ENCODE measurements at places on chromosomes 4 and X.

DNA sequence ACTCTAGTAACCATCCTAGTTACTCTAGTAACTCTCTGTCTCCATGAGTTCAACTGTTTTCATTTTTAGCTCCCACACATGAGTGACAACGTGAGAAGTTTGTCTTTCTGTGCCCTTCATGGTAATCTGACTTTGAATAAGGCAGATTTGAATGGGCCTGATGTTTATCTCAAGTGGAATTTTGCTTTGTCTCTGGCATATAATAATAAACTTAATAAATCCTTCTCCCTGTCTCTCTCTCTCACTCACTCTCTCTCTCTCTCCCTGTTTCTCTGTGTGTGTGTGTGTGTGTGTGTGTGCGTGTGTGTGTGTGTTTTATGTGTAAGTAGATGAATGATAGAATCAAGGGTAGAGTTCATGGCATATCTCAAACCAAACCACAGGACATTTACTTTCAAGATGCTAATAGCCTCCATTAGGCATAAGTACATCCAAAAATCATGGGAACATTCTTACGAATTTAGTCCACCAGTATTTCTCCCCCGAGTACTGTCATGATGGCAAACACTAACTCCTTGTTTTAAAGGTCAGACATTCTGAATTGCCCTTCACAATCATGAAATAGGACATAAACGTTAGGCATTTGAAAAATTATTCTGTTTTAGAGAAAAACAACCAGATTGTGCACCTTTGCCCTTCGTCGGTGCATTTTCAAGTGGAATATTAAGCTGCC is 193.1 kb downstream of the SPATA18 start:
- peak; percentile 89 for DNase-seq

- no peak for DNase-seq
Observed at GRCh38 chr4:53476232-53477037, 99.0 kb downstream of the FIP1L1 start.

GRCh38 chrX:132750331-132751062 is 207.9 kb downstream of the HS6ST2 start:
- no peak for DNase-seq

DNA sequence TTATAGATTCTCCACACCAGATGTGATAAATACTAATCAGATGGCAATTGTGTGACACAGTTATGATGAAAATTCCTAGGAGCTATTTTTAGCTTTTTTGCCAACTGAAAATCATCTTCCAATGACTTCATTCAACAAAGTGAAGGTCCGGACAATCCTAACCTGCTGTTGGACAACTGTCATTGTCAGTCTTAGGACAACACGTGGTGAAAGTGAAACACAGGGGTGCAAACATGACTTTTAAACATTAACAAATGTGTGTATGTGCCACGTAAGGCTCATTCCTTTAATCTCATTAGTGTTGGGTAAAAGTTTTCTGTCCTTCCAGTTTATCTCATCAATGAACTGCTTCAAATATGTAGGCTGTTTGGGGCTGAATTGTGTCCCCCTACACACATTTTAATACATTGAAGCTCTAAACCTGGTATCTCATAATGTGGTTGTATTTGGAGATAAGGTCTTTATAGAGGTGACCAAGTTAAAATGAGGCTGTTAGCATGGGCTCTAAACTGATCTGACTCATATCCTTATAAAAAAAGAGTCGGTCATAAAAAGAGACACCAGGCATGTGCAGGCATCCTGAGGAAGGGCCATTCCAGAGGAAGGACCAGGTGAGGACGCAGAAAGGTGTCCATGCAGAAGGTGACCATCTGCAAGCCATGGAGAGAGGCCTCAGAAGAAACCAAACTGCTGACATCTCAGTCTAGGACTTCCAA is 41.2 kb upstream of the SMAD1 start:
- DNase-seq: no peak

DNA sequence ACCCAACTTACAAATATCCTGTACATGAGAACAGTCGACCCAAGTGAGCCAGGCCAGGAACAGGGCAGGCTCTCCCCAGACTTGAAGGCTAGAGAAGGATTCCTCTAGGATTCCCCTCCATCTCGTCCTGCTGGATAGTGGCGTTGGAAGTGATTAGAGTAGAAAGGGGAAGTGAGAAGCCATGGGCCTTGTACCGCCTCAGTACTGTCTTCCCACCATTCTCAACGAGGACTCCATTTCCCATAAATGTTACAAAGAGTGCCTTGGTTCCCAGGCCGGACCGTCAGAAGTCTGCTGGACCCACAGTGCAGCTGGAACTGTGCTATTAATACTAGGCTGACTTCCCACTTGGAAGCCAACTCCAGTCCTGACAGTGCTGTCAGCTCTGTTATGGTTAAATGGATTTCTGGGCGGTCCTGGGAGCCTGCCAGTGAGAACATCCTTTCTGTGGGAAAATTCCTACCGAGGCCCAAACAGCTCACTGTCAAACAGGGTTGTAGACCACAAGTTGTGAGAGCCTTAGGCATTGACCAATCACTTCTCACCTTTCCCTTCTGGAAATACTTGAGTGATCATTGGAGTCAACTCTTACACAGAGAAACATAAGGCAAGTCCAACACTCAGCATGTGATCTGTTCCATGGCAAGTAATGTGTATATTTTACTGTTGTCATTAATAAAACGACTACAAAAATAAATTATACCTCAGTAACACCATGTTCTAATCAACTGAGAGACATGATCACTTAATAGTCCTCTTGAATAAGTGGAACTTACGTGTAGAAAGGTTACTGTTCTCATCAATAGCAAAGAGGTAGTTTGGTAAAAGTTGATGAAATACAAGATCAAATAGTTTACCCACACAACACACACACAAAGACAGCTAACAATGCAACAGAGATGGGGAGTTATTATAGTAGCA is 58.4 kb downstream of the AMELX start:
- DNase-seq: no peak

- no peak for DNase-seq
Observed at GRCh38 chrX:39852491-39852890, 245.3 kb downstream of the BCOR start.

- DNase-seq: no peak
Observed at GRCh38 chr4:160592258-160592657, 1489.4 kb downstream of the RAPGEF2 start.

- no peak for DNase-seq
Observed at GRCh38 chrX:10108288-10108687, 48.5 kb upstream of the CLCN4 start.

DNA sequence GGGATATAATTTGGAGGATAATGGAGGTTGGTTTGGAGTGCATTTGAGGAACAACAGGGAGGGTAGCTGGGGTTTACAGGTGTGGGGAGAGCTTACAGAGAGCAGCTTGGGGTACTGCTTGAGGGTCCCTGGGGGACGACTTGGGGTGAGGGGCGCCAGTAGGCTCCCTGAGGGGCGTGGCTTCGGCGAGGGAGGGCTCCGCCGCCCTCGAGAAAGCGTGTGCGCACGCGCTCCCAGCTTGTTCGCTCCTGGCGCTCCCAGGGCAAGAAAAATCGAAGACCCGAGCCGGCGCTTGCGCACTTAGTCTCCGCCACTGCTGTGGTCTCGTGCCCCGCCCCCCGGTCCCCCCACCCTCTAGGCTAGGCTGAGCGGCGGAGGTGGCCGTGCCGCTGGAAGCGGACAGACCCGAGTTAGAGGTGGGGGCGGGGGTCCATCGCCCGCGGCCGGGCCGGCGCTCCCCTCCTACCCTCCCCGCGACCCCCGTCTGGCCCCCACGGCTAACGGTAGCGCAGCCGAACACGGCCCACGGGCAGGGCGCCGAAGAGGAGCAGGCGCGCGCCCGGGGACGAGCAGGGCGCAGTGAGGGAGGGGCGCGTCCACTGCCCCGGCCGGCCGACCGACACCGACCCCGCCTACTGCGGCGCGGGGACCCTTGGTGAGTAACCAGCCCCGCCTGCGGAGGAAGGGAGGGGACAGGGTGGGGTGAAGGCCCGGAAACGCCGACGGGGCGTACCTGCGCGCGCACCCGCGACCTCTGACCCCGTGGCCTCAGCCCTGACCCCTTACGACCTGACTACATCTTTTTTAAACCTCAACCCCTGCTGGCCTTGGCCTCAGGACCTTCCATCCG is 5.4 kb upstream of the CCDC120 start:
- DNase-seq: peak; percentile 87

DNA sequence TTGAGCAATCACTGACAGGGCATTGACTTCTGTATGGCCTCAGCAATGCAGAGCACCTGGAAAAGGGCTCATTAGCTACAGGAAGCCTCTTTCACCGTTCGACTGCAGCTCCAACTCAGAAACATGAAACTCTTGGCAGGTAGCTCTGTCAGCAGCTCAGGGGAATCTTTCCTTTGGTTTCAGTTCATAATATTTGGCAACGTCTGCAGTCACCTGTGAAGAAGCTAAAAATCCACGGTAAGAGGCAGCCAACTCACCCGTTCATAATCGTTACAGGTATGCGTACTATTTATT is 354.9 kb downstream of the CAMK2D start:
- peak; percentile 86 for DNase-seq

DNA sequence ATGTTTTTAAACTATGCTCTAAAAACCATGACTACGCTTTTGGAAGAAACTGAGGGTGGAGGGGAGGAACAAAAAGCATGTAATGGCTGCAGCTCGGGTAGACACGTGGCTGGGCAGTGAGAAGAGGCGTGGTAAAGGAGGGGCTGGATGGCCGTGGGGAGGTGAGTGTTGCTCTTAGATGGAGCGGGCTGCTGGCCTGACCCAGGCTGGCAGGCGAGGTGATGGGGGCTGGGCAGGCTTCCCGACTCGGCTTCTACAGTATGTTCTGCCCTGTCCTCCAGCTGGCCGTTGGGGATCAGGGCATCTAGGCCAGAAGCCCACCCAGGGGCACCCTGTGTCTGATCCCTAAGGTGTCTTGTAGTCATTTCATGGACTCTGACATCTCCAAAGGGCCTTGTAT is 60.7 kb downstream of the EFHC2 start:
- DNase-seq: no peak

DNA sequence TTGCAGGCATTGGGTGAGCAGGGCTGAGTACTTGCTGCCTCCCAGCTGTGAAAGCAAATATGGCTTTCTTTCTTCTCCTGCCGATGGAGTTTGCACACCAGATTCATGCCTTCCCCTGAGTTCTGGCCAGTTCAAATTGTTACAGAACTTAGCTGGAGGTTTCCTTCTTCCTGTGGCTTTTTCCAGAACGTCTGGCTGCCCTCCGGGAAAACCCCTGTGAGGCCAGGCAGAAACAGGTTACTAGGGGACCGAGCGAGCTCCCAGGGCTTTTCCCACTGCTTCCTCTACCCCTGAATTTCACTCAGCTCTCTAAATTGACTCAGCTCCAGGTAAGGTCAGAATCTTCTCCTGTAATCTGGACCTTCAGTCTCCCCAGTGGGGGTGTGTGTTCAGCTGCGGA is 482.4 kb downstream of the C4orf33 start:
- DNase-seq: no peak

DNA sequence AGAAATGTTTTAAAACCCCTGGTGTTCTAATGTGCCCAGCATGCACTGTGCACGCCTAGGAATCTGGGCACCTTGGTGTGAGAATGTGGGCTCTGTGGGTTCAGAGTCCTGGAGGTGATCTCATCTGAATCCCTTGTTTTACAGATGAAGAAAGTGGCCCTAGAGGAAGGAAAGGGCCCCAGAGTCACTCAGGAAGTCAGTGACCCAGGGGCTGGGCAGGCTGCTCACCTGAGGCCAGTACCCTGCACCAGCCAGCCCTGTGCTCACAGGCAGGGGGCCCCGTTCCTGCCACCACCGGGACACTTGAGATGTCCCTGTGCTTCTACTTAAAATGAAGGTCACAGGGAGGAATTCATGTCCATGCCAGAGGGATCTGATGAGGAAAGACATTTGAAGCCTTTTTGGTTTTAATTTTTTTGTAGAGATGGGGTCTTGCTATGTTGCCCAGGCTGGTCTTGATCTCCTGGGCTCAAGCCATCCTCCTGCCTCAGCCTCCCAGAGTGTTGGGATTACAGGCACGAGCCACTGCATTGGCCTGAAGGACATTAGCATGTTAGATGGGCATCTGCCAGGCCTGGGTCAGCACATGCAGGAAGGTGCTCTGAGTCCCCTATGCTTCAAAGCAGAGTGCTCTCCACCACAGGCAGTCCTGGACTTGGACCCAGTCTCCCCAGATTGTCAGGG is 7.4 kb upstream of the S100P start:
- DNase-seq: no peak

DNA sequence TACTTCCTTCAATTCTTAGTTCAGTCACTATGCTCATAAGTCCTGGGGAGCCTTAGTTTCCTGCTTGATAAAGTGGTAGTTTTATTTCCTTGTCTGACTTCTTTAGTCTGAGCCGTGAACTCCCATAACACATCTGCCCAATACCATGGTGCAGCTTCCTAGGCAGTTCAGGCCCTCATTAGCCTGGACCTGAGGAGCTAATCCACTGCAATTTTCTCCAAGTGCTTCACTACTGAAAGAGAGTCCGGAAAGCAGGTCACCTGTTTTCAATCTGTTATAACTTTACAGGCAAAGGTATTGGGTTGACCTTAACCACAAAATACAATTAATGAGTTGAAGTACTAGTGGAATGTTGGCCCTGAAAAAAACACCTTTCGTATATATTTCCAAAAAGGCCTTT is 245.4 kb upstream of the BOD1L1 start:
- DNase-seq: no peak

GRCh38 chrX:47232197-47232802 is 509 bp upstream of the USP11 start:
- DNase-seq: no peak

- peak; percentile 69 for DNase-seq
Observed at GRCh38 chr4:170138580-170139194, 48.9 kb upstream of the AADAT start.

GRCh38 chr4:150960818-150961217 is 54.3 kb downstream of the LRBA start:
- DNase-seq: no peak

- DNase-seq: no peak
Observed at GRCh38 chrX:14590693-14591424, 61.5 kb downstream of the GLRA2 start.

GRCh38 chr4:82499738-82500434 is 61.9 kb downstream of the TMEM150C start:
- DNase-seq: peak; percentile 79

DNA sequence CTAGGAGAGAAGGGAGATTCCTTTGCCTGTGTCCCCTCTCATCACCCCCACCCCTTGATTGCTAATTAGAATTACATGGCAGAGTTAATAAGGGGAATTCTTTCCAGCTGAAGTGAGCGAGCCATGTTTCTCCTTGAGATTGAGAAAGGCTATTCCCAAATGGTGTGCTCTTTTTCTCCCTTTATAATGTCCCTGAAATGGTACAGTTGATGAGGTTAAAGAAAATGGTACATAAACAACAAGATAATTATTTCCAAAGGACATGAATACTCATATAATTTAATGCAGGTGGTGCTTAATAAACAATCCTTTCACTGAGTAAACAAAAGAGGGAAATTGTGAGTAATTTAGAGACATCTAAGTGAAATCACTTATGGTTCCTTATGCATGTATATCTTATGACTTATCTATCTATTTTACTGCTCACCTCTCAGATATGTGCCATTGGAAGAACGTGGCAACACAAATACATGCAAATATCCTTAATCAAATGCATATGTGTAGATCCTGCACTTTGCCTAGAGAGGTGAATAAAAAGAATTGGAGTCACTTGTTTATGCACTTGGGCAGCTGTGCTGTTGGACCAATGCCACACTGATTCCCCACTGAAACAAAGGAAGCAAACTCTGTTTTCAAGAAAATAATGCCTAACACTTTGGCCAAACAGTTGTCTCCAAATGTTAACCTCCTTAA is 106.6 kb upstream of the WDR44 start:
- peak; percentile 10 for DNase-seq

GRCh38 chr4:27149541-27150212 is 289.0 kb downstream of the STIM2 start:
- DNase-seq: no peak

- no peak for DNase-seq
Observed at GRCh38 chr4:62087706-62088105, 887.6 kb downstream of the ADGRL3 start.

Data from NCI-H1092 treated with DMSO at 0.1 percent for 48 hours (cell line).